GM23338 (cell line): ENCODE measurements at places on chromosomes 12 and 14. TPM values are rescaled to one million over a fixed set of nuclear protein-coding genes. Genes with fewer than 3 reads are reported as not detected.

Gene GPRC5D
- not detected in 2 replicates for total RNA-seq

Gene PTGR2
- 9.5 and 20.0 TPM in 2 replicates for total RNA-seq

DNA sequence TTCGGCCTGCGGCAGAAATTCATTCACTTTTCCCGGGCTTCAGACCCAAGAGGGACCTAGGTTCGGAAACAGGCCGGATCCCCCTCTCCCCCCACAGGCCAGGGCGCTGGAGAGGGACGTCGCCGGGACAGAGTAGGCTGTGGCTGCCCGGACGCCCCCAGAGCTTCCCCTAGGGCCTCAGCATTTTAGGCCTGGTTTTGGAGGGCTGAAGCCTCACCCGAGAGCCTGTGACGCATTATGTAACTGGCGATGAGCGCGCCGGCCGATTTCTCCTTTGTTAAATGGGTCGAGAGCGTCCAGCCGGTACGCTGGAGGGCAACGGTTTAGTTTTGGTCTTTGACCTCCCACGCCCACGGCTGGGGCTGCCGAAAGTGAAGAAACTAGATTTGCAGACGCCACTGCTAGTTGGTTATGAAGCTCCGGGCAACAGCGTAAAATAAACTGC lies 657 bp downstream of the PEBP1 start:
- DNase-seq, result peak; percentile 71

GRCh38 chr14:23297611-23298277 lies 4.9 kb downstream of the PPP1R3E start:
- no peak for DNase-seq

Gene SERPINA4
- total RNA-seq, result not detected in 2 replicates

DNA sequence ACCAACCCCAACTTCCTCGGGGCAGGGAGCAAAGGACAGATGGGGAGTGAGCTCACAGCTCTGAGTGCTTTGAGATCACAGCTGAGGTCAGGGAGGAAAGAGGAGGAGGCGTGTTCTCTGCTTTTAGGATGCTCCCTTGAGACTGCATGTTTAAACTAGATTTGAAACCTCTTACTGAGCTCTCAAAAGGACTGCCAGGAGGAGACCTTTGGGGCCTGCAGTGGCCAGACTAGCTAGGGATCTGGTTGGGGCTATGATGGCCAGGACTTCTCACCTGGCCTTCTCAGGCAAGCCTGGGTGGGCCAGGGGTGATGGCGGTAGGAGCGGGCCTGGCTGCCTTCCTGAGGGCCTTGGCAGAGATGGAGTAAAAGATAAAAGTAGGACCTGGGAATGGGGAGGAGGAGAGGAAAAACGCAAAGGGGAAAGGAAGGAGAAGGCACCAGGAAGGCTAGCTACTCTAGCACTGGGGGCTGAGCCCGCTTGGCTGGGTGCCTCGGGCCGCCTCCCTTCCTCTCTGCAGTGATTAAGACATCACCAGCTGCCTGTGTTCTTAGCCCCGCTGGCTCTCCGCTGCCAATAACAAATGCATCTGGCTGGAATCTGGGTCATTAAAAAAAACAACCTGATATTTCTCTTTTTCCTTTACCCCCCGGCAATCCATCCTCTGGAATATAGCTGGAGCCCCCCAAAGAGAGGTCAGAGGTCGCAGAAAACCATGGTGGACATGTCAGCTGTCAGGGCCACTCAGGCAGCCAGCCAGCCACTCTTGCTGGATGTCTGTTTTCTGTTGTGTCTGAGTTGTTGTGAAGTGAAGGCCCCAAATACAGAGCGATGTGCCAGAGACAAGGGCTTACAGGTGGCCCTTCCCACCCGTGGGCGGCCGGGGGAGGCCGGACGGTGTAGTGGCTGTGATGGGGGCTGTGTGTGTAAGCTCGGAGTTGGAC lies 141.3 kb downstream of the TSPAN9 start:
- DNase-seq, result no peak

Gene C12orf50
- total RNA-seq, result 0.03 TPM in 1 of 2 replicates, not detected in the other

- DNase-seq, result no peak
Measured at GRCh38 chr14:104666981-104667380, 22.4 kb upstream of the INF2 start.

Gene TMEM179
- 4.8 and 5.0 TPM in 2 replicates for total RNA-seq

GRCh38 chr14:38211255-38211735 lies 3.6 kb downstream of the SSTR1 start:
- peak; percentile 59 for DNase-seq

DNA sequence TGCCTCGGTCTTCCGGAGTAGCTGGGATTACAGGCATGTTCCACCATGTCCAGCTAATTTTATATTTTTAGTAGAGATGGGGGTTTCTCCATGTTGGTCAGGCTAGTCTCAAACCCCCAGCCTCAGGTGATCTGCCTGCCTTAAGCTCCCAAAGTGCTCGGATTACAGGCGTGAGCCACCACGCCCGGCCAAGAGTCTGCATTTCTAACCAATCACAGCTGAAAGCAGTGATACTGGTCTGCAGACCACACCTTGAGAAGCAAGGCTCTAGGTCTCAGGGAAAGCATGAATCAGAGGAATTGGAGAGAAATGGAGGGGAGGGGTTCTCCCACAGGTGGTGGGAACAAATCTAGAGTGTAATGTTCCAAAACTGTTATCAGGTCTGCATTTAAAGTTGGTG lies 55.2 kb upstream of the TMEM263 start:
- peak; percentile 10 for DNase-seq

Gene RERGL
- not detected in 2 replicates for total RNA-seq

DNA sequence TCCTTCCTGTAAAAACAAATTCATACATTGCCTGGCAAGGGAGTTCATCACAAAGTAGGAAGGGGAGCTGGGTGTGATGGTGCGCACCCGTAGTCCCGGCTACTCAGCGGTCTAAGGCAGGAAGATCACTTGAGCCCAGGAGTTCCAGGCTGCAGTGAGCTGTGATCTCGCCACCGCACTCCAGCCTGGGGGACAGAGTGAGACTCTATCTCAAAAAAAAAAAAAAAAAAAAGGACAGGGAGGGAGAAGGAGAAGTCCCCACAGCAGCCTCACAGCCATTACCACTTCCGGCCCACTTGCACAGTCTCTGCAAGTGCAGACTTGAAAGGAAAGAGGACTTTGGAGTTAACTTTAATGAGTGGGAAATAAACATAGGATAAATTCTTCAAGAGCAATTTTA lies 121.0 kb downstream of the FBXL14 start:
- DNase-seq, result no peak

- no peak for DNase-seq
Measured at GRCh38 chr14:87411370-87411769, 581.6 kb downstream of the GALC start.

Gene NKX2-8
- total RNA-seq, result 0.83 TPM in 1 of 2 replicates, not detected in the other

Gene VASH1
- 2.8 and 3.7 TPM in 2 replicates for total RNA-seq

GRCh38 chr12:12467688-12468261 lies 94.9 kb downstream of the DUSP16 start:
- no peak for DNase-seq

Gene DGLUCY
- total RNA-seq, result 26.2 and 31.6 TPM in 2 replicates

Gene FSCB
- total RNA-seq, result 0.07 and 0.12 TPM in 2 replicates

Gene IFI27L1
- total RNA-seq, result 3.9 and 9.7 TPM in 2 replicates

Gene CLEC12A
- not detected in 2 replicates for total RNA-seq

Gene TCL1B
- total RNA-seq, result 5.5 and 6.1 TPM in 2 replicates

DNA sequence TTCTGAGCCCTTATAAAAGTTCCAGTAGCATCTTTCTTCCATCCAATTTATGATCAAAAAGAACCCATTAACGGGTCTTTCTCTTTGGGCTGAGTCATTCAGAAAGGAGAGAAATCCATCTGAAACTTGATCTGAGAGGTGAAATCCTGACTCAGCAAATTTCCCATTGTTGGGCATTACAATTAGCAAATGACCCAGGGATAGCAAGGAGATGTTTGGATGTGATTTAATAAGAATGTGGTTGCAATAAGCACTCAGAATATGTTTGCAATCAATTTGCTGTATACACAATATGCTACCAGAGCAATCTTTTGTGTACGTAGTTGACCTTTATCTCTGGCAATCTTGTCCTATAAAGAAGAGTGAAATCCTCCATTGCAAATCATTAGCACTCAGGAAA lies 122.7 kb downstream of the CCDC60 start:
- DNase-seq, result peak; percentile 58

- no peak for DNase-seq
Measured at GRCh38 chr14:51023964-51024363, 70.9 kb downstream of the TRIM9 start.

Gene HNF1A
- total RNA-seq, result not detected in 2 replicates

DNA sequence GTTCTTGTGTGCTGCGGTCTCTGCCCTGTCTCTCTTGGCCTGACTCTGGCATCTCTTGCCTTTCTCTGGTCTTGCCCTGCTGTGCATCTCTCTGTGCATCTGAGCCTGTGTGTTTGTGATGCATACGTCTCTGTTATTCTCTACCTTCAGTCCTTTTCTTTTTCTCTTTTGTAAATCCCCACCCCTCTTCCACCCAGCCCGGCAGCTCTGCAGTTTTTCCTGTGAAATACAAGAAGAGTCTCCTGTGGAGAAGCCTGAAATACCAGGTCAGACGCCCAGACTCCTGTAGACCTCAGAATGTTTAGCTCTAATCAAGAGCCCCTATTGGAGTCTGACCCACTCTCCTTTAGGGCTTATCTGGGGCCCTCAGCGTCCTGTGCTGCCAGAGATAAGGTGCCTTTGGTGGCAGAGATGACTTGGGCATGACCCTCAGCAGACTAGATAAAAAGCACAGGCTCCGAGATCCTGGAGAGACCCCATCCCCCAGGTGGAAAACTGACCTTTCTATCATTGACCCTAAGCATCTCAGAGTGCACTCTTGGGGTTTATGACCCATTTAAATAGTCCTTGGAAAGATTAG lies 167.5 kb upstream of the SRRM4 start:
- DNase-seq, result peak; percentile 29

- DNase-seq, result no peak
Measured at GRCh38 chr12:9365296-9365695, 157.1 kb upstream of the PZP start.

DNA sequence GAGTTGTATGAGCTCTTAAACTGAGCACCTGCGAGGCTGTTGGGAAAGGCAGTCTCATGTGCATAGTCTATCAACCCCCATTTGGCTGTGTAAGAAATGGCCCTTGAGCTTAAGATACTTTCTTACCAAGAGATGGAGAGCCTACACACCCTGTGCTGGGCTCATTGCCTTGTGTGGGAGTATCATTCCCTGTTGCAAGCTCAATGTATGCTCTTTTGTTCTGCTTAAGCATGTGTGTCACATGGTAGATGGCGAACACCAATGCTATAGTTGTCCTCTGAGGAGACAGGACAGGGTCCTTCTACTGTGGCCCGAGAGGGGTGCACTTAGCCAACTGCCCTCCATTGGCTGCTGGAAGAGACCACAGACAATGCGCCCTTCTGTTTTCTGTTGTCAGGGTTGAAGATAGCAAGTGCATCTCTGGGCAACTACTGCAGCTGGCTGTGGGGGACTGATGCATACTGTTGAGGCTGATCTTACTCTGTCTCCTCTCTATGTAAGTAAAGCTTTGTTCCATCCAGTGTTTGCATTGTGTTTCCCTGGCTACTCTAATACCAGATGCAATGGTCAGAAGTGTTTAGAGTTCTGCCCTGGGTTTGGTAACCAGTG lies 79.5 kb downstream of the PTPRB start:
- DNase-seq, result no peak

Gene PPP1R1A
- total RNA-seq, result 7.6 and 8.4 TPM in 2 replicates

DNA sequence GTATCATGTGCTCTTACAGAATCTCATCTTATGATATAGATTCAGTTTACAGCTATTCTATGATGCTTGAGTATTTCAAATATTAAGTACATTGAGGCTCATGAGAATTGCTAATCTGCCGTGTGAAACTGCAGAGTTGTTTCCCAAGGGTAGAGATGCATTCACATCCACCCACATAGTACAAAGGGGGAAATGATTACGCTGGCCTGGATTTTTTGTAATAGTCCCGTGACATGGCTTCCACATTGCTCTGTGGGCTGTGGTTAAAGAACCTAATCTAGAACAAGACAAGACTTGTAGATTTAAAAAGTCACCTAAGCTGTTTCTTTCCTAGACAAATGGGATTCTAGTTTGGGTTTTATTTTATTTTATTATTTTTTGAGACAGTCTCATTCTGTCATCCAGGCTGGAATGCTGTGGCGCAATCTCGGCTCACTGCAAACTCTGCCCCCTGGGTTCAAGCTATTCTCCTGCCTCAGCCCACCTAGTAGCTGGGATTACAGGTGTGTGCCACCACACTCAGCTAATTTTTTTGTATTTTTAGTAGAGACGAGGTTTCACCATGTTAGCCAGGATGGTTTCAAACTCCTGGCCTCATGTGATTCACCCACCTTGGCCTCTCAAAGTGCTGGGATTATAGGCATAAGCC lies 13.0 kb upstream of the RIOX1 start:
- no peak for DNase-seq

- DNase-seq, result peak; percentile 75
Measured at GRCh38 chr12:77325511-77326236, 260.3 kb upstream of the E2F7 start.

Gene DENR
- total RNA-seq, result 55.2 and 55.8 TPM in 2 replicates

Gene SYCP3
- 0.07 TPM in 1 of 2 replicates, not detected in the other for total RNA-seq

GRCh38 chr12:19688532-19688931 lies 249.2 kb downstream of the AEBP2 start:
- DNase-seq, result no peak

GRCh38 chr14:21556378-21557083 lies 23.3 kb downstream of the OR10G3 start:
- DNase-seq, result peak; percentile 55

DNA sequence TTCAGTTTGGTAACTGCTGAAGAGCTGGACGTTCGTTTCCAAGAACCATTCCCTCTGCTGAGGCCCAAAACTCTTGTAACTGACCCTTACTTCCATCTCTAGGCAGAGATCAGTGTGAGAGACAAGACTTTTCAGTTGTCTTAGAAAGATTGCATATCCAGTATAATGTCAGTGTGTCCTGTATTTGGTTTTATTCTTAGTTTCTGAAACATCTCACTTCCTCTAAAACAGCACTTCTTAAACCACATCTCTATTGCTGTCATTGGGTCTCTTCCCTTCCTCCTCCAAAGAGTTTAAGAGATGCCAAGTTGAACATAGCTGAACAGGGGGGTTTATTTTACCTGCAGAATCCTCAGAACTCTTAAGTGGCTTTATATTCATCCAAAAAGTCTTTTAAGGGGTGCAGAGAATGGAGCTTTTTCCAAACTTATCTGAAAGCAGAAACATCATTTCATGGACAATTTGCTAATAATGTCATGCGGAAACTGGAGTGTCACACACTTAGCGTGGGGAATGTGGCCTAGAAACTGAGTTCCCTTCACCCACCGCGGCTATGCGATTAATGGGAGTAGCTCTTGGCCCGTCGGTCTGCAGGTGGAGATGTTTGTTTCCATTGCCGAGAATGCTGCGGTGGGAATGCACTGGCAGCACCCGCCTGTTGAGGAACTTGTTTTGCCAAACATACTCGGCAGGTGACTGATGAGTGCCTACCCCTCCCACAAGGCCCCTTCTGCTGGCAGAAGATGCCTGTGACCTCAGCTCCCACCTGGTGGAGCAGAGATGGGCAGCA lies 148.2 kb downstream of the ADGRD1 start:
- no peak for DNase-seq
